Liver (tissue), 10 donors: ENCODE measurements at places on chromosomes 13 and 19. TPM values are rescaled to one million over a fixed set of nuclear protein-coding genes. Genes with fewer than 3 reads are reported as not detected.

GRCh38 chr19:32555786-32556185, 25.2 kb upstream of the PDCD5 start:
- DNase-seq: no peak

The ZNF556 gene
- total RNA-seq: 0.08 TPM

The C5AR1 gene
- 1.8 TPM for total RNA-seq

GRCh38 chr19:18379803-18380747, 5.9 kb upstream of the GDF15 start:
- peak; percentile 78 for DNase-seq

DNA sequence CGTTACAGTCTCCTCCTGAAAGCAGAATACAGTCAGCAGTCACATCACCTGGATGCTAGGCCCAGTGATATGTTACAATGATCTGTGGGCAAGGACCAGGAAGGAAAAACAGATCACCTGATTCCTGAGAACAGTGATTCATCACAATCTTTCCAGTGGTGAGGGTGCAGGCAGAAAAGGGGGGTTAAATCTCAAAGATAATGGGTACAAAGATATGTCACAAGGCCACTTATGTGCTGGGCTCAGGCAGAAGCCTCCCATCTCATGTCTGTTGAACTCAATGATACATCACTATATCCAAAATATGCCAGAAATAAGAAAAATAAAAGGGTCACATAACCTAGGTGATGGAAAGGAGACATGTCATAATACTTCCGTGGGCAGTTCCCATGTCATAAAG, 10.8 kb upstream of the ZNF91 start:
- no peak for DNase-seq

The PSPN gene
- total RNA-seq: 0.75 TPM

The OLFM2 gene
- total RNA-seq: 3.6 TPM

GRCh38 chr13:99366075-99366987, 59.1 kb upstream of the GPR183 start:
- DNase-seq: no peak

GRCh38 chr13:31110617-31111016, 51.1 kb downstream of the HSPH1 start:
- no peak for DNase-seq

The OR2Z1 gene
- total RNA-seq: not detected

DNA sequence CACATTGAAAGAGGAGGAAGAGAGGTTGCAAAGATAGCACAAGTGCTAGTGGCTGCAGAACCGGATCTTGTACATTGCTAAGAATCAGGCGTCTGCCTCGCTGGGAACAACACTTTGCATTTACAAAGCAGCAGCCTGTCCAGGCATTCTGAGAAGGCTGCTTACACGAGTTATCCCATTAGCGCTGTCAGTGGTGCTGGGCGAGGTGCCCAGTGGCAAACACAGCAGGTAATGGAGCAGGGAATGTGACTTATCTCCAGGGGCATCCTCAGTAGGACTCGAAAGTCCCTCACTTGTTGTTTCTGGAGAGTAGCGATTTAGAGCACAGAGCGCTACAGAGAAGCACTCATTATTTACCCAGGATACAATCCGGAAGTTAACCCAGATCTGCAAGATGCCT, 209.6 kb downstream of the OLFM4 start:
- no peak for DNase-seq
